ENCODE measurements at places on chromosomes 2 and 18.
A peak's percentile ranks its signal among the peaks of the same experiment; 100 is the strongest.

GRCh38 chr2:99338029-99338585 is 918 bp downstream of the EIF5B start:
- DNase-seq: no peak

GRCh38 chr2:39506215-39506614 is 69.1 kb upstream of the MAP4K3 start:
- DNase-seq: no peak

DNA sequence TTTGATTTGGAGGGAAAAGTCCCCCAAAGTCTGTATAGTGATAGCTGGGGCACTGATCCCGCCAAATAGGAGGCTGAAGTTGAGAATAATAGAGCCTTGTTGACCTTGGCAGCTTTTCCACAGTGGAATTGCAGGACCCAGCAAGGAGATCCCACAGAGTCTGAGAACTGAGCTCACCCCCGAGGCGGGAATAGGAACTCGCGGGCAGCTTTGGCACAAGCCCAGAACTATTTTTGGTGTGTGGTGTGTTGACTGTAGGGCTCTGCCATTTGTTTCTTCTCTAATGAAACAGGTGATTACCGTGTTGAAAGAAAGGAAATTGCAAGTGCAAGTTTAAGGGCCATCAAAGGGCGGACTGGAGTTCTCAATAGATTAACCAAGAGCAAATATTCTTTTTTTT is 34.0 kb downstream of the SH3RF3 start:
- DNase-seq: no peak

- DNase-seq: no peak
Measured at GRCh38 chr18:32366586-32367538, 103.8 kb downstream of the GAREM1 start.

DNA sequence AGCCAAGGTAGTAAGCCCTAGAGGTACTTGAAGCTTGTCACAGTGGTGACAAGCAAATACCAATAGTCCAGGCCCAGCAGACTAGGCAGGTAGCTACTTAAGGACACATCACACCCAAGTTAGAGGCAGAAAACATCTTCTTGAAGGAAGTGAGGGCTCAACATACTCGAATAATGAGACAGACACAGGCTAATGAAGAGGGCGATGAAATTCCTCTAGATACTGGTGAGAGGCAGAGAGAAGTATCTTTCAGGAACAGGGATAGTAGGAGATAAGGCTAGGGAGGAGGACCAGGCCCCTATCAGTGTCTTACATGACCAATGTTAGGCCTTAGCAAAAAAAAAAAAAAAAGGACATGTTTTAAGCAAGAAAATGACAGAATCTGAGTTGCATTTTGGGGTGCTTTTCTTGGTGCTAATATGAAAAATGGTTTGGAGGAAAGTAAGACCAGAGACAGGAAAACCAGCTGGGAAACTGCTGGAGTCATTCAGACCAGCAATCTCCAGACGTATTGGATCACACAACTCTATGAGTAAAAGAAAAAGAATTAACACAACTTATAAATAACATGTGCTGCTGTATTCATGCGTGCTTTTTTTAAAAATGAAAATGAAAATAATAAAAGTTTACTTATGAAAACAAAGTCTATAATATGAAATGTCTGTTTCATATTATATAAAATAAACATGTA is 37.7 kb downstream of the COBLL1 start:
- DNase-seq: no peak

DNA sequence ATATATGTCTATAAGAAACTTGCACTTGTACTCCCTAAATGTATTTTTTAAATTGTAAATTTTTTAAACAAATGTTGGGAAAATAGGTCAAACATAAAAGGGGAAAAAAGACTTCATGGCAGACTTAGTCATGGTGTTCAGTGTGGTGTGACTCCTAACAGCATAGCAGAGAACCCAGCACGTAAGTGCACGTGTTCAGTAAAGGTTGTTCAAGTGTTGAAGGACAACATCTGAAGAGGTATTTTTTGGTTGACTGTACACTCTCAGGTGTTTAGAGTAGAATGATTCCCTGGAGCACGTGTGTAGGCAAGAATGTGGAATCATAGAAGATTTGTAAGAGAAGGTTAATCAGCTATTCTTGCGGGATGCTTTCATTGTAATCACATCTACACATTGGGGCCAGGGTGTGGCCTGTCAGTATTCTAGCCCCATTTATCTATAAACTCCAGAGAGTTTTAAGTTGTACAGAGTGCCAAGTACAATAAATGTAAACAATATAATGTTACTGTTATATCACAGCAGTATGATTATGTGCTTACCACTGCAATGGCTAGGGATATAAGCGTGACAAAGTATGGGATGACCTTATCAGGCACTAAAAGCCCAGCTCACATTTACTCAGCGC is 106.8 kb downstream of the CRIM1 start:
- DNase-seq: no peak

DNA sequence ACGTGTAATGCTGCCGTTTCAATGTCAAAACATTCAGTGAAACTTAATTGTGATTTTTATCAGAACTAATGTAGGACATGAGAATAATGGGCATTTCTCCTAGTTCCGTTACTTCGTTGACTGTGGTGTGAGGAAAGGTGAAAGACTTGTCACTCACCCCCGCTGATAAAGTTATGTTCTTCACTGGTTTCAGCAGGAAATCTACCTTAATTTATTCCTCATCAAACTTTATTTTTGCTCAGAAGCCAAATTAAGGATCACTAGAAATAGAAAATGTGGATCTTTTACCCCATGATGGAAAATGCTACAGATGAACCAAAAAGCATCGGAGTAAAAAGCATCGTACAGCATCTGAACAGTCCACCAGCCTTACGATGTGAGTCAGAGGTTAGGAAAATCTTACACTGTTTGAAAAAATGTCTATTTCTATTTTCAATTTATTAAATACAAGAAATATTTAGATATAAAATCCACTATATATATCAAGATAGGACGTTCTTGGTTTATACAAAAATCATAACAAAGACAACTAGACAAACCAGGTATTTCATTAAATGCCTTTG is 1.0 kb upstream of the ROCK1 start:
- DNase-seq: no peak

GRCh38 chr18:67132919-67133318 is 383.6 kb downstream of the DSEL start:
- peak; percentile 9 for DNase-seq

DNA sequence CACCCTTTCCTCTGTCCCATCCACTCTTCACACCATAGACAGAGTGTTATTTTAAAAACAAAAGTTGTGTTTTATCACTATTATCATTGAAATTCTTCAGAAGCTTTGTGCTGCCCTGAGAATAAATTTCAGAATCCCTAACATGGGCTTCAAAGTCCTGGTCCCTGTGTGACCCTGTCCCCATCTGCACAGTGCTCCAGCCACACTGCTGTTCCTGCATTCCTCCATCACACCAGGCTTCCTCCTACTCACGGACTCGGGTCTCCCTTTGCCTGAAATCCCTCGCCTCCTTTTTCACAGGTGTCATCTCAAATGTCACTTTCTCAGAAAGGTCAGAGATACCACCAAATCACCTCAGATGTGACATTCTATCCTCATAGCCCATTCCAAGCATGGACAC is 8.2 kb upstream of the DTNA start:
- DNase-seq: no peak

DNA sequence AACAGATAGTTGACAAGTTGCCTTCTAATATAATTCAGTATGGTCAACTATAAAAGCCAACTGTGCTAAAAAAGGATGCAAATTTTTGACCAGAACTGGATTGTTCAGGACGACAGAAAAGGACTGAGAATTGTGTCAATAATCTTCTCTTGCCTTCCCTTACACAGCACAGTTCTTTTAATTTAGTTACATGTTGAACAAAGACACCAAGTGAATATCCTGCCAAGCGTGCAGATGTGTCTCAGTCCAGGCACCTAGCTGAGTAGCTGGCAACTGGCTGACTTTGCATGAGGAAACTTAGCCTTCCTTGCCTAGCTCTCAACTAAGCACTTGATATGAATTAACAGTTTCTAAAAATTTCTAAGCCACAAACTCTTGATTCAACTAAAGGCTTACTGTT is 801.4 kb downstream of the BCL11A start:
- DNase-seq: no peak

DNA sequence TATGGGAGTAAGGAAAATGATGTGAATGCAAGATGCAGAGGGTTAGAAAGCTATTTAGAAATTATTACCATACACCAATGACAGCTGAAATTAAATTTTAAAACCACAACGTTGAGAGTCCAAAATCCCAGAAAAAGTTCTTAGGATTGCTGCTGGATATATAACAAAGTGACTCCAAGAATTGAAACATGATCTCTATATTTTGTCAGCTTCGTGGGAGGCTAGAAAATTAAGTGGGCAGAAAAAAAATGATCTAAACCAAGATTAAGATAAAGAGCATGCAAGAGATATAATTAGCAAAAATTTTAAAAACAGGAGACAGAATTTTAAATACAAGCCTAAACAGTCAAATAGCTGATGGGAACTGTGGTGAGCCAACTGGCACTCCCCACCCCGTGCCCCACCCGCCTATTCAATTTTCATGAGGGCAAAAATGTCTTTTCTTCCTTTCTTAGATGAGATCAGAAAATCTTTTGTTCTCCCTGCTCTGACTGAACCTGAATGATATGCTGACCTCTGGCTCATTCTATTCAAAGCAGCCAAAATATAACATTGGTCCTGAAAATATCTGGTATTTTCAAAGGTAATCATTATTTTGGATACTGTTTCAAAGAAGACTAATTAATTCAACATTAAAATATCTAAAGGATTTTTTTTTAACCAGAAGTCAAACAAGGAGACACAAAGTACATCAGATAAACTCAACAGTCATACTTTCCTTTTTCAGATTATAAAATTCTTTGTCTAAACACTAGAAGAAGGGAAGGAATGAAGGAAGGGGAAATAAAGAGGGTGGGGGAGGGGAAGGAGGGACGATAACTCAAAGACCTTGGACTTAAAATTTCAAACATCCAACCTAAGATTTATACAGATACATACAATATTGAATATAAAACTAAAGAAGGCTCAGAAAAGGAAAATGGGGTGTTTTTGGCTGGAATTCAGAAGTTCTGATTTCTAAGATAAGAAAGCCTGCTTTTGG is 12.2 kb downstream of the KANSL3 start:
- no peak for DNase-seq

DNA sequence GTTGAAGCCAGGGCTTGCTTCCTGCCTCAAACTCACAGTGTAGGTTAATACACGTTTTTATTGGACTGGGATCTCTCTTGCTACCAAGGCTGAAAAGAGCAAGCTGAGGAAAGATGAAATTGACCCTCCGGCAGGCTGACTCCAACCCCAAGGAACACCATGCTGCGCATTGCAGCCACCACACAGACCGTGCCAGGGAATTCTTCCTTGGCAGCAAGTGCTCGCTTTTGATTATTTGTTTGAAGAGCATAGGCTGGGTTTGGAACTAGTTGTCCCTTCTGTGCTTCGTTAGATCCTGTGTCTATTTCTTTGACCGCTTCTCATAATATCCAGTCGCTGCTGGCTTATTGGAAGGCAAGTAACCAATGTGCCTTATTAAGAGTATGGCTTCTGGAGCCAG is 34.4 kb upstream of the DARS1 start:
- DNase-seq: no peak

DNA sequence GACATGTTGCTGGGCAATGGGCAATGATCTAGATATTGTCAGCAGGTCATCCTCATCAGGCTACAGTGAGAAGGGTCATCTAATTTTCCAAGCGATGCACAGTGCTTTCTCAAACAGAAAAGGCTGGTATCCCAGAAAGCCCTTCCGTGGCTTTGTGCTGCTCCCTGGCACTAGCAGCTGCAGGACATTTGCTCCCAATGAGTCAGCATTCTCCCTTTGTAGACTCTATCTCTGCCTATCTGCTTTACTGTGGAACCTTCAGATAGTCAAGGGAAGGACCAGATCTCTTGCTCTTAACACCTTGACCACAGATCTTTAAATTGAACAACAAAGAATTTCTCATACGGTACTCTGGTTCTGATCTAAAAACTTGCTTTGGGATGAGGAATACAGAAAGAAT is 101.4 kb downstream of the CDH2 start:
- DNase-seq: no peak

- DNase-seq: no peak
Measured at GRCh38 chr18:28040211-28040610, 136.7 kb downstream of the CDH2 start.

DNA sequence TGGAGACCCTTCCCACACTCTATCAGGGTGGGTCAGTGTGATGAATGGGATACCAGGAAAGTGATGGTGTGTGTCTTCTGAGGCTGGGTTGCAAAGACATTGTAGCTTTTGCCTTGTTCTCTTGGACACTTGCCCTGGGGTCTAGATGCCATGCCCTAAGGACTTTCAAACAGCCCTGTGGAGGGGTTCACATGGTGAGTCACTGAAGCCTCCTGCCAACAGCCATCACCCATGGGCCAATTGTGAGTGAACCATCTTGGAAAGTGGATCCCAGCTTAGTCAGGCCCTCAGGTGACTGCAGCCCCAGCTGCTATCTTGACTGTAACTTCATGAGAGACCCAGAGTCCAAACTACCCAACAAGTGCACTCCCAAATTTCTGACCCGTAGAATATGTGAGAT is 25.8 kb upstream of the IGFBP5 start:
- DNase-seq: no peak

DNA sequence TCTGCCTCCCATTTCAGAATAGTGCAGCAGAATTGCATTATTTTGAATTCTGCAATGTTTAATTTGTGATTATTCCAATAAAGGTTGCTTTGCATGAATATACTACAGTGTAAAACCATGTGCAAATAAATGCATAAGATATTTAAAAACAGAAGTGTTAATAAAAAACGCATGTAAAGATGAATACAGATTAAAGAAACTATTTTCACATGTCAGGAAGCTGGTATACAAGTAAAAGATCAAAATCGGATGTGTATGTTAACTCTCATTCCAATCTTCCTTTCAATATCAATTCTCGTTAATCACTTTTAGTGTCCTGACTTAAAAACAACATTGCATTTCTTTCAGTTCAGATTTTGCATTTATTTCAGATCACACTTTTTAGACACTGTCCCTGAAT is 3.1 kb downstream of the MCEE start:
- DNase-seq: no peak

GRCh38 chr18:13436576-13436975 is 218.0 kb downstream of the LDLRAD4 start:
- no peak for DNase-seq

DNA sequence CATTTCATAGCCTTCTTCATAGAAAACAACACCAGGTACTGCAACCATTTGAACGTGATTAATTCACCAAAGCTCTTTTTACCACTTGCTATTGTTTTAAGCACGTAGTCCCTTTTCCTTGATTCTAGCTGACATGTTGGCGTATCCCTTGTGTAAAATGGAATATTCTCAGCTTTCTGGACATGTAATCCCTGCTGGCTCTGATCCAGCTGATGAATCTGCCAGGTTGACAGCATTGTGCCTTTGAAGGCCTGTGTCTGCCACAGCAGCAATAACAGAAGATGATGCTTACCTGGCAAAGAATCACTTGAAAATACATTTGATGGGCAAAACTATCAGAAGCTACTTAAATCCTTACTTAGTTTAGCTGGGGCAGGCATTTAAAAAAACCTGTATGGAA is 81.0 kb upstream of the CCDC150 start:
- DNase-seq: no peak

Data from foreskin keratinocyte (primary cell).